Stimulated activated CD4-positive, alpha-beta T cell treated with anti-CD3 and anti-CD28 coated beads, Interleukin-15, amount 100 ng/mL, for 24 hours (primary cell): ENCODE measurements at places on chromosomes 2 and 18.

- no peak for DNase-seq
Observed at GRCh38 chr2:37330681-37331080, 6.0 kb upstream of the PRKD3 start.

DNA sequence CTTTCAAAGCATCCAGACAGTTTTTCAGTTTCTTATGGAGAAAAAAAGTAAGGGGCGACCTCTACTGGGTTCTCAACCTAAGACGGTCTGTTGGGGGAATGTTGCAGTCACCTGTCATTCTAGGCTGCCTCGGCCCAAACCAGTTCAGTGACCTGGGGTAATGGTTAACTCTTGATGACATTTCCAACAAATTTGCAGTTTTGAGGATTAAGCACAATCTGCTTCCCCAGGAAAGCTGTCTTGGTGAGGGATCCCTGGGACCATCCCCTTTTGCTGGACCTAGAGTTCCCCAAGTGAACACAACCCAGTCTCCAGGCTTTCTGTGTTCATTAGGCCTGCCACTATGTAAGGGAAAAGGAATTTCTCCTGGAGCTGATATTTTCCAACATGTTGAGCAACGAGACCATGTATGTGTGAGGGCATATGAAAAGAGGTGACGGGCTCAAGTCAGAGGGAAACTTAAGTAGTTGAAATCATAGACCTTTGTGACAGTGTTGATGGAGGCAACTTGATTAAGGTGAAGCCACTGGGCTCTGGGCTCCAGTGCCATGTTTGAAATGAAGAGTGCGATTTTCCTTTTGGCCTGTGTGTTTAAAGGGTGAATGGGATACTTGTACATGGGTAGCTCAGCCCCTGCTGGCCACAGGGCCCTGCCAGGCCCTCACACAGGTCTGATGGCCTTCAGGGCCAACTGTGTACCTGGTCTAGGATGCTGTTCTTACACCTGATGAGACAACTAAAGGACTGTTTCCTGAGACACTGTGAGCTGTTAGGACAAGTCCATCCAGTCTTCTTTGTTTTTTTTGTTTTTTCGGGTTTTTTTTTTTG lies 27.0 kb downstream of the FOSL2 start:
- DNase-seq, result no peak

DNA sequence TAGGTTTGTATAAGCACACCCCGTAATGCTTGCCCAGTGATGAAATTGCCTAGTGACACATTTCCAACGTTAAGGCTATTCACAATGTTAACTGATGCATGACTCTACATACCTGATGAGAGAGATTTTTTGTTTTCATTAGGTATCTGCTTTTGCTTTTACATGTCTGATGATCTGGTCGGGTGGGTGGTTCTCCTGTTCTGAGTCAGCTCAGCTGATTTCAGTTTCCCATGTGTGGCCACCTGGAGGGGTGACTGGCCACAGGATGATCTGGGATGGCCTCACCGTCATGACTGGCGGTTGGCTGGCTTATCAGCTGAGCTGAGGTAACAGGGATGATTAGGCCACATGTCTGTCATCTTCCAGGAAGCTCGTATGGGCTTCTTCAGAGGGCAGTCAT lies 33.8 kb upstream of the ACYP2 start:
- peak; percentile 56 for DNase-seq

- DNase-seq, result no peak
Observed at GRCh38 chr2:13698847-13699246, 933.7 kb upstream of the LRATD1 start.

DNA sequence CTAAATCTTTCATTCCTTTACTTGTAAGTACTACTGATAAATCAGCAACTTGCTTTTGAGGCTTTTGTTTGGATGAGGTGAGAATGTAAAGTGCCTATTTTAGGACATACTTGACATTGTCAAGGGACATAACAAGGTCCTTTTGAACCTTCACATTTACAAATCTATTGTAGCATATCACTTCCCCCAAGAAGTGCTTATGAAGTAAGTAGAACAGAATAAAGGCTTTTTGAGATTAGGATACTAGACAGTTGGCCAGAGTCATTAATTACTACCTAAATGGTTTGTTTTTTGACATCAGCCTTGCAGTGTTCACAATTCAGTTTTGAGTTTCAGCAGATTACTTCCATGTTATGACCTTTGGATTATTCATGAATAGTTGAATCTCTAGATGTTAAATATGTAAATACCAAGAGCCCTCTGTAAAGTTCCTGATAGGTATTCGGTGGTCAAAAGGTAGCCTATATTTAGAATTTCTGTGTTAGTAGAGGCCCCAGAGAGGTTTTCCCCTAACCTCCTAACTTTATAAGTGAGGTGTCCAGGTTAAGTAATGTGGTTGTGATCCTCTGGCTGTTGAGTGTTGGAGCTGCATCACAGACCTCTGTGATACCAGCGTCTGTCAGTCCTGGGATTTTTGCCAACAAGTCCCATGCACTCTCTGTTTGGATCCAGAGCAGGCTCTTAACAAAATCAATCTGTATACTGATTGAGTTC lies 67.2 kb downstream of the LCLAT1 start:
- no peak for DNase-seq

DNA sequence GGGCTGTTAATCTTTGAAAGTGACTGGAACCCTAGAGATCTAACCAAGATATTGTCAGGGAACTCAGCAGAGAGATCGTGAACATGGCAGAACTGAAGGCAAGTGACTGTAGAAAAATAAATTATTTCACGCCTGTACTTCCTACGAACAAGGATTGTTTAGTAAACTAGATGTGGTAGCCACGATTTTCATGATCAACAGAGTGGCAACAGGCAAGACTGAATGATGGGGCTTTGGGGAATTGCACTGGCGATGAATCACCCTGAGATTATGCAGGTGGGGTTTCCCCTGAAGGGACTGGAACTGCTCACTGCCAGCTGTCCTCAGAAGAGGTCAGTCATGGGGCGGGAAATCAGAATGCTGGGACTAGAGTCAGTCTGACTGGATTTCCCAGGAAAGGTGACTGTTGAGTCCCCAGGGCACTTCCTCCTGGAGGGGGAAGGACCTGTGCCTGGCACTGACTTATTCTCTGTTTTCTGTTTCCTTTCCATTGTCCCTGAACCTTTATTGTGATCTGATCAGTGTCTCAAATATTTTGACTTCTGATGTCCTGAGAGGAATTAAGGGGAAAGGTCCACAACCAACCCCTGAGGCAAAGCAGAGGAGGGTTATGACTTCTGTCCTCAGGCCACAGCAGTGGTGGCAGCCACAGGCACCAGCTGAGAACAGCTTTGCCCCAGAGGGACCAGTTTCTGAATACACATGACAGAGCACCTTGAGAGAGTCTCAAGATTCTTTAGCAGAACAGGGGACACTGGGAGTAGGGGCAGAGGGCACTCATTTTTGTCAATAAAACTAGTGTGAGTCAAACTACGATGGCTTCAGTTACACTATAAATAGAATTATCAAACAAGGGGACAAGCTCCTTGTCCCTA lies 70.0 kb downstream of the NAB1 start:
- DNase-seq, result peak; percentile 86

GRCh38 chr2:99297994-99298393 lies 3.0 kb downstream of the LYG1 start:
- DNase-seq, result no peak

DNA sequence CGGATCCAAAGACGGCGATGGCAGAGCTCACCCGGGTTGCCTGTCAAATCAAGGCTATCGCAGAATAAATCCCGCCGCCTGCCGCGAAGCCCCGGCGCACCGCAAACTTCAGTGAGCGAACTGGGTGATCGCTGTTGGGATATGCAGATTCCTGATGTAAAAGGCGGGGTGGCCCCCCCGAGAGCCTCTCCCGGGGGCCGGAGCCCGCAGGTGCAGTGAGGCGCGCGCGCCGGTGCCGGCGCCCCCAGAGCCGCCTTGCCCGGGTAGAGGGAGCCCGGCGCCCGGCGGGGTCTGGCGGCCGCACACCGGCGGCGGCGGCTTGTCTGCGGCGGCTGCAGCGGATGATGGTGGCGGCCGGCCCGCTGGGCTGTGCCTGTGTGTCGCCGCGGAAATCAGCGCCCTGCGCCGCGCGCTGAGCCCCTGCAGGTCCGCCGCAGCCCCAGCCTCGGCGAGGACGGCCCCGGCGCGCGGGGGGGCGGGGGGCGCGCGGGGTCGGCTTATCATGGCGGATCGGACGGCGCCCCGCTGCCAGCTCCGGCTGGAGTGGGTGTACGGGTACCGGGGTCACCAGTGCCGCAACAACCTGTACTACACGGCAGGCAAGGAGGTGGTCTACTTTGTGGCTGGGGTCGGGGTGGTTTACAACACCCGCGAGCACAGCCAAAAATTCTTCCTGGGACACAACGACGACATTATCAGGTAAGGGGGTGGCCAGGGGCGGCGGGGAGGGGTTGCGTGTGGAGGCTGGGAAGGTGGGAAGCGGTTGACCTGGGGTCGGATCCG lies 1.3 kb downstream of the EML6 start:
- DNase-seq, result peak; percentile 52

DNA sequence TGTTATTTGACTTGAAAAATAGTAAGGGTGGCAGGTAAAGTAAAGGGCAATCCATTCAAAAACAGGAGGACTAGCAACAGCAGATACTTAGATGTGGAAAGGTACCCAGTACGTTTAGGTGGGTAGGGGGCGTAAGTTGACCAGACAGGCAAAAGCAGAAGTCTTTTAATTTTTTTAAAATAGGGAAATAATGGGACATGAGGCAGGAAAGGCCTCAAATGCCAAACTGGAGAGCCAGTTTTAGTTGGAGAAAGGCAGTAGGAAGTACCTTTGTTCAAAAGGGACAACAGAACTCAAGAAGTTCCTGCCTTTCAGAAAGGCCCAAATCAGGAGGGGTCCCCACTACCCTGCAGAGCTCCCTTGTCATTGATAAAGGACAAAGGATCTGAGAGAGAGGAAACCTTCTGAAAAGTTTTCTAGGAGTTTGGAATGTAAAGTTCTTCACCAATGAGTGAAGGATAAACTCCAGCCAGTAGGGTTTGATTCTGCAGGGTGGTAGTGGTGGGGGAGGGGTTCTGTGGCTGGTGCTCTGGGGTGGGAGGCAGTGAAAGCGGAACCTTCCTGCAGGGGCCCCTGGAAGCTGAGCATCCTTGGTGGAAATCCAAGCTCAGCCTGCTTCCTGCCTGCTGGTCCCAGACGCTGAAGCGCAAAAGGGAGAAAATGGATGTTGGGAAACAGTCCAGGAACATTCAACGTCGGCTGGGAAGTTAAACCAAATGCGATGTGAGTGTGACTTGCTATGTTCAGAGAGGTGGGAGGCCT lies 40.1 kb downstream of the TMEM17 start:
- no peak for DNase-seq

DNA sequence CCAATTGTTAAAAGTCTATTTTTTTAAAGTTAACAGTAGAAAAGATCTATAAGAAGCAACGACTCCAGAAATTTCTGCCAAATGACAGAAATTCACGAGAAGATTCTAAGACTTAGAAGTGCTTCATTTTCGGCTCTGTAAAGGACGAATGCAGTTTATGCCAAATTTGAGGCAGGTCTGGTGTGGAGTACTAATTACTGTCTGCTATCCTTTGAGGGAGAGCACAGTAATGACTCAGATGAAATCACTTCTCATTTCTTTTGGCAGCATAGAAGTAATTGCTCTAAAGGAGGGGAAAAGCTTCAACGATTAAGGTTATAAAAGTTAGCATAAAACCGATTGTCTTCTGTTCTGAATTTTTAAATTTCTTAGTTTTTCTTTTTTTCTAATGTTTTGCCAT lies 11.4 kb downstream of the G6PC2 start:
- DNase-seq, result no peak

DNA sequence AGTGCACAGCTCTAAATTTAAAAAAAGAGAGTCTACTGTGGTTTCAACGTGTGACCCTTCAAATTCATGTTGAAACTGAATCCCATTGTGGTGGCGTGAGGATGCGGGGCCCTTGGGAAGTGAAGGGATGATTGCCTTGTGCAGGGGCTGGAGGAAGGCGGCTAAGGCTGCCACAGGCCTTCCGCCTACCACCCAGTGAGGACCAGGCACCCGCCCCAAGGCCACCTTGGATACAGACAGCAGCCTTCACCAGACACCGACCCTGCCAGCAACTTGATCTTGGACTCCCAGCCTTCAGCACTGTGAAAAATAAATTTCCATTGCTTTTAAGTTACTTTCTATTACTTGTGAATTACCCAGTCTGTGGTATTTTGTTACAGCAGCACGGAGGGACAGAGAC lies 103.4 kb upstream of the TMEM18 start:
- no peak for DNase-seq

GRCh38 chr2:86147793-86148192 lies 41.8 kb downstream of the PTCD3 start:
- no peak for DNase-seq

- DNase-seq, result no peak
Observed at GRCh38 chr18:57258131-57258777, 94.1 kb upstream of the ST8SIA3 start.

- no peak for DNase-seq
Observed at GRCh38 chr2:80361904-80362303, 57.4 kb upstream of the LRRTM1 start.

DNA sequence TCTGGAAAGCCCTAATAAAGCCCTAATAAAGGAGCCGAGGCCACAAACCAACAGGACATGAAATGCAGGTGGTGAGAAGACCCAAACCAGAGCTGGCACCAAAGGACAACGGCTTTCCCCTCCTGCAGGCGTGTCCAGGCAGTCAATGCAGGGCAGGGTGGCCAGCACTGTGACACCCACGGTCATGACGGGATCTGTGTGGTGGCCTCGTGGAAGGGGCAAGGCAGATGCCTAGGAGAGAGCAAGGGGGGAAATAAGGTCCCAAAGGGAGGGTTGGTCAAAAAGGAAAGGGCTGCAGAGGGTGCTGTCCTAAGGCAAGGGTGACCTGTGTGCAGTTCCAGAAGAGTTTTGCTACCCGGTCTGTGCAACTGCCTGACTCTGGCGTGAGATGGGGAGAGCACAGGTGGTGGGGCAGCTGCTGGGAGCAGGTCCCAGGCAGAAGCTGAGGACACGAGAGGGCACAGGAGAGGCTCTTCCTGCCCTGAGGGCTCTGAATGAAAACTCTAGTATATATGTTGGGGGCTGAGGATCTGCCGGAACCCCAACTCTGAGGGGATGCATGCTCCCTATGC lies 156.7 kb downstream of the TPO start:
- no peak for DNase-seq

DNA sequence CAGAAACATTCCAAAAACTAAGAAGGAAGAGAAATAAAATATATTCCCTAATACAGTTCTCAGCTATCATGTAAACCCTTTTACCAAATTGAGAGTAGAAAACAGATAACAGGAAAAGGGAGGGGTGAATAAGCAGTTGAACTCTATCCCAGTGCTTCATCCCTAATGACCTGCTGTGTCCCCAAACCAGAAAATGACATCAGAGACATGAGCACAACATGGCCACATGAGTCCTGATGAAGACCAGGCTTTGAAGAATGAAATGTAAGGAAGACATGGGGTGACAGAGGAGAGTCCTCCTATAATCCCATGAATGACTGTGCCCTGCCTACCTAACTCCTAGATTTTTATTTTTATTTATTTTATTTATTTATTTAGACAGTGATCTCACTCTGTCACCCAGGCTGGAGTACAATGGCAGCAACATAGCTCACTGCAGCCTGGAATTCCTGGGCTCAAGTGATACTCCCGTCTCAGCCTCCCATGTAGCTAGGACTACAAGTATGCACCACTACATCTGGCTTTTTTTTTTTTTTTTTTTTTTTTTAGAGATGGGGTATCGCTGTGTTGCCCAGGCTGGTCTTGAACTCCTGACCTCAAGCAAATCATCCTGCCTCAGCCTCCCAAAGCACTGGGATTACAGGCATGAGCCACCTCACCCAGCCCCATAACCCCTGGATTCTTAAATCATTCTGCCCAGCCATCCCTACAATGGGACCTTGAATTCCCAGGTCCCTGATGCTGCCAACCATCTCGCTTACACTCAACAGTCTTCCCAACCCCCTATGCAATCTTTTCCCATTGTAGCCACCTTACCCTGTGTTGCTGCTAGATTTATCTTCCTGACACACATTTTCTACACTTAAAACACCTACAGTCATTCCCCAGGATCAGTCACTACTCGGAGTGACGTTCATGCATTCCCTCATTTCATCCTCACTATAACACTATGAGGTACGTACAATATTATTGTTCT lies 64.5 kb downstream of the ANKRD44 start:
- no peak for DNase-seq
